Fibroblast of gingiva (primary cell): ENCODE measurements at places on chromosomes 11 and 22.

- DNase-seq = no peak
Measured at GRCh38 chr11:67492801-67493547, 10.1 kb downstream of the AIP start.

DNA sequence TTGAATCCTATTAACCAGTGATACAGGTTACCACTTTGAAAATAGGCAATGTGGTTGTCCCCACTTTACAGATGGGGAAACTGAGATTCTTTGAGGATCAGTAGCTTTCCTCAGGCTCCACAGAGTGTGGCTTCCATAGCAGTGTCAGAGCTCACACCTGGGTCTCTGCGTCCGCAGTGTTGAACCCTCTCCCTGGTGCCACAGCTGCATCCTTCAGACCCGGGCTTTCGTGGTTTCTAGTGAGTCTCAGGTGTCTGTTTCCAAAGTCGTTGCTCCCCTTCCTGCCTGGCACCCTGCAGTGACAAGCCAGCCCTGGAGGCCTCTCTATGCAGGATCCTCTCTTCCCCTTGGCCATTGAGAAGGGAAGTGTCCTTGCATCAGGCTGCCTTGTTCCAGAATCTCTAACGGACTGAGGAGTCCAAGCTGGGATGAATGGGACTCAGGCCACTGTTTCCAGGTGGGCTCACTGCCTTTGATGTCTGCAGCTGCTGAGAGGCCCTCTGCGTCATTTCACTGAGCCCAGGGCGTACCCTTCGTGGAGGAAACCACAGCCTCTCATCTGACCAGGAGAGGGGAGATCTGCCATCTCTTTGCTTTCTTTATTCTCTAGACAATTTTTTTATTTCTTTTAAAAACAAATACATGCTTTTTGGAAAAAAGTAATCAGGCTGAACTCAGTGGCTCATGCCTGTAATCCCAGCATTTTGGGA is 48.4 kb upstream of the MICAL2 start:
- DNase-seq = no peak

DNA sequence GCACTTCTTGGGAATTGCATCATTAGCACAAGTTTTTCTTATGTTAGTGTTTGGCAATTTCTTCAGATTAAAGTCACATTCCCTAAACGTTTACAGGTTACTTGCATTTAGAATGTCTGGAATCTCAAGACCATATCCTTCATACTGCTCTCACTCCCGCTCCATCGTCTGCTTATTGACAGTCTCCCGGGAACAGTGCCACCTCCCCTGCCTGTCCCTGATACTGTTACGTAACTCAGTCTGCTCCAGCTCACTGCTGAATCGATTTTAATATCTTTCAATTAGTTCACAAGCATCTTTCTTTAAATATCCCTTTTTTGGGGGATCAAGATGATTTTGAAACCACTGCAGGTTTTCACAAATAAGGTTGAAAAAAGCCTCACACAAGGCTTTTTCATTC is 48.2 kb downstream of the GLYATL2 start:
- DNase-seq = no peak

DNA sequence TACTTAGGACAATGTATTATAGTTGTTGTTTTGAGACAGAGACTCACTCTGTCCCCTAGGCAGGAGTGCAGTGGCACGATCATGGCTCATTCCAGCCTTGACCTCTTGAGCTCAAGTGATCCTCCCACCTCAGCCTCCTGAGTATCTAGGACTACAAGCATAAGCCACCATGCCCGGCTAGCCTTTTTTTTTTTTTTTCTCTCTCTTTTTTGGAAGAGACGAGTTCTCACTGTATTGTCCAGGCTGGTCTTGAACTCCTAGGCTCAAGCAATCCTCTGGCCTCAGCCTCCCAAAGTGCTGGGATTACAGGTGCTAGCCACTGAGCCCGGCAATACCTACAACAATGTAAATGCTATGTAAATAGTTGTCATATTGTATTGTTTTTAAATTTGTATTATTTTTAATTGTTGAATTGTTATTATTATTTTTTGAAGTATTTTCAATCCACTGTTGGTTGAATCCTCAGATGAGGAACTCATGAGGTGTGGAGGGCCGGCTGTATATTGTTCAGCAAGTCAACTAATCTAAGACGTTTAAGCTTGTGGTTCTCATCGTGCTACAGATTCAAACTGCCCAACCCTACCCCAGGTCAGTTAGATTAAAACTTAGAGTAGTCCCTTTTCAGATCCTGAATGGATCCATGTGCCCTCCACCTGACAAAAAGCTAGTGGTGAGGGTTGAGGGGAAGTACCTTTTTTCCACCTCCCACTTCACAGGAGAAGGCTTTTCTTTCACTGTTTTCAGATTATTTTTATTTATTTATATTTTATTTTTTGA is 11.9 kb upstream of the ZNF280A start:
- no peak for DNase-seq

DNA sequence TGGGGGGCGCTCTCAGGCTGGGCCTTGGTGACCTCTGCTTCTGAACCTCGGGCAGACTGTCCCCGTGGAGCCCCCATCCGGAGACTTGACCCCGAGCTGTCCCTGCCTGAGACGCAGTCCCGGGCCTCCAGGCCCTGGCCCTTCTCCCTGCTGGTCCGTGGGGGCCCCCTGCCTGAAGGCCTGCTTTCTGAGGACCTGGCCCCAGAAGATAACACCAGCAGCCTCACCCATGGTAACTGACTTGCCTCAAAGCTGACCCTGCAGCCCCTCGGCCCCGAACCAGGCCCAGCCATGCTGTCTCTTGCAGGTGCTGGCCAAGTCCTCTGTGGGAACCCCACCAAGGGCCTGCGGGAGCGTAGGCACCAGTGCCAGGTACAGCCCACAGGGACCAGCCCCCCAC is 8.9 kb downstream of the LMNTD2 start:
- DNase-seq = no peak

DNA sequence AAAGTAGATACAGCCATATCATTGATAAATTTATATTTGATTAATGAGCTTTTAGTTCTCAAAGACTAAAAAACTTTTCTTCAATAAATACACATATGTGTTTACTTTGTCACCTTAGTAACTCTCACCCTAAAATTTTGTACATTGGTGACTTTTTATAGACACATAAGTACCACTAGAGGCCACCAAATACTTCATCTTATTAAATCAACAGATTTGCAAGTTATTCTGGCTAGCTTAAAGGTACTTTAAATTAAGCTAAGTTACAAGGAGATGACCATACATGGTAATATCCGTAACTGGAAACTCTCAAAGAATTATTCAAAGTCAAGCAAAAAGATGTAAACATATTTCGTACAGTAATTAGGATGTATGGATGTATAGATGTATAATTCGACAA is 112.2 kb downstream of the SBF2 start:
- peak; percentile 53 for DNase-seq

GRCh38 chr11:131089727-131090245 is 173.5 kb upstream of the SNX19 start:
- no peak for DNase-seq

GRCh38 chr11:72688929-72689328 is 14.7 kb upstream of the PDE2A start:
- no peak for DNase-seq

DNA sequence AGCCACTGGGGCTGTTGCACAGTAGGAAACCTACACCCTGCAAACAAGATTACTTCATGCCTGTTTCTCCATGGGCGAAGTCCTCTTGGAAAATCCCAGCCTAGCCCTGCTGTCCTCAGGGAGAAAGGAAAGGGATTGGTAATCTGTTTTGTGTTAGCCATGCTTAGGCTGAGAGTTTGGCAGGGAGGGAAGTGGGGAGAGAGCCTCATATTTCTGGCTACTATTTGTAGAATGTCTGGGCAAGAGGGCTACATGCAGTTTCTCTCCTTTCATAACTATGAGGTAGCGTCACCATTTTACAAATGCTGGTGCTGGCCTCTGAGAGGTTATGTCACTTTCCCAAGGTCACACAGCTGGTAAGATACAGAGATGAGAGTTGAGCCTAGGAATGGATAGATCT is 737 bp upstream of the MFRP start:
- DNase-seq = peak; percentile 87

- DNase-seq = peak; percentile 60
Measured at GRCh38 chr11:119361056-119361787, 14.7 kb upstream of the MFRP start.

GRCh38 chr11:47215366-47215910 is 664 bp downstream of the DDB2 start:
- no peak for DNase-seq

GRCh38 chr22:37904572-37905533 is 1.2 kb upstream of the MICALL1 start:
- peak; percentile 96 for DNase-seq

GRCh38 chr11:30196400-30197206 is 34.2 kb upstream of the FSHB start:
- DNase-seq = no peak

DNA sequence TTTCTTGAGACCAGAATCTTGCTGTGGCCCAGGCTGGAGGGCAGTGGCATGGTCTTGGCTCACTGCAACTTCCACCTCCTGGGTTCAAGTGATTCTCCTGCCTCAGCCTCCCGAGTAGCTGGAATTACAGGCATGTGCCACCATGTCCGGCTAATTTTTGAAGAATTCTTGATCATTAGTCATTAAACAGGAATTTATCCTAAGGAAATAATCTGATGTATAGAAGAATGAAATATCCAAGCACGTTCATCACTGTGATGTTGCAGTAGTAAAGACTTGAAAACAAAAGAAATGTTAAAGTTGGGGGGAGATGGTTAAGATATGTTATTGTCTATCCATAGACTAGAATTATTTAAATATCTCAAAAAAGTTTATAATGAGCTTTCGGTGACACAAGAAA is 23.6 kb downstream of the CBL start:
- no peak for DNase-seq

GRCh38 chr11:95373241-95373640 is 142.2 kb upstream of the SESN3 start:
- no peak for DNase-seq

- DNase-seq = no peak
Measured at GRCh38 chr22:48979482-48979881, 848.2 kb downstream of the BRD1 start.

- DNase-seq = no peak
Measured at GRCh38 chr22:49519117-49519737, 308.4 kb downstream of the BRD1 start.
